Fibroblast of the aortic adventitia (primary cell): ENCODE measurements at places on chromosomes 2 and 18. TPM values are rescaled to one million over a fixed set of nuclear protein-coding genes. Genes with fewer than 3 reads are reported as not detected.

TEKT4 gene
- not detected in 2 replicates for total RNA-seq

KIAA2012 gene
- total RNA-seq: not detected in 2 replicates

TXNDC2 gene
- total RNA-seq: 0.16 and 0.27 TPM in 2 replicates

SSB gene
- total RNA-seq: 98.8 and 141 TPM in 2 replicates

KLHL29 gene
- 2.9 and 4.7 TPM in 2 replicates for total RNA-seq
